ENCODE measurements at places on chromosomes 1 and 21. TPM values are rescaled to one million over a fixed set of nuclear protein-coding genes. Genes with fewer than 3 reads are reported as not detected.
A peak's percentile ranks its signal among the peaks of the same experiment; 100 is the strongest.

DNA sequence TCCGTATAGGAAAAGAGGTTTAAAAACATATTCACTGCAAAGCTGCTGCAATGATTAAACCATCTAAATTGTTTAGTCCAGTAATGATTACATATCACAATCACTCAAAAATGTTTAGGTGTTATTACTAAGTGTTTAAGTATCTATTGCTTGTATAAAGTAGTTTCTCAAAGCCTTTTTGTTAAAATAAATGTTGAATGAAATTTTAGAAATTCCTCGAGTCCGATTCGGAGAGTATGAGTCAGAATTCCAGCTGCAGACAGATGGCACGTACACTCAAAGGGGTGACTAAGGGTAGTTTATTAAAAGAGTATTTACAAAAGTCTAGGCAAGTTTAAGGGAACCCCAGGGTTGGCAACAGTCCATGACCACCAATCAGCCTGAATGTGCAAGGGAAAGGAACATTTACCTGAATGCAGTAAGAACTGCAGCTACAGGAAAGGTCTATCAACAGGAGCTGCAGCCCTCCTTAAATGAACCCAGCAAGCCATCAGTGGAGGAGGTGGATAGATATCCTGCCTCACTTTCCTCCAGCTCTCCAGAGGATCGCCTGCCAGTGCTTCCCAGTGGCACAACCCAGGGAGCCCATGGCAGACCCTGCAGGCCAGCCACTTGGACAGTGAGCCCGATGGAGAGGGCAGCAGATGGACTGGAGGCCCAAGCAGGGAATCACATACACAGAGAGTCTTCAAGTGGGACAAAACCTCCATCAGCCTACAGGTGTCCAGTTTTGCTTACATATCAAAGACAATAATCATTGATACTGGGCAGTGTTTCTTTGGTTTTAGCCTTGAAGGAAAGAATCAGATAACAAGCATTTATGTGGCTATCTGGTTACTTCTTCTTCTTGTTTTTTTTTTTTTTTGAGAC lies 92.1 kb upstream of the SLC44A3 start:
- no peak for DNase-seq

DNA sequence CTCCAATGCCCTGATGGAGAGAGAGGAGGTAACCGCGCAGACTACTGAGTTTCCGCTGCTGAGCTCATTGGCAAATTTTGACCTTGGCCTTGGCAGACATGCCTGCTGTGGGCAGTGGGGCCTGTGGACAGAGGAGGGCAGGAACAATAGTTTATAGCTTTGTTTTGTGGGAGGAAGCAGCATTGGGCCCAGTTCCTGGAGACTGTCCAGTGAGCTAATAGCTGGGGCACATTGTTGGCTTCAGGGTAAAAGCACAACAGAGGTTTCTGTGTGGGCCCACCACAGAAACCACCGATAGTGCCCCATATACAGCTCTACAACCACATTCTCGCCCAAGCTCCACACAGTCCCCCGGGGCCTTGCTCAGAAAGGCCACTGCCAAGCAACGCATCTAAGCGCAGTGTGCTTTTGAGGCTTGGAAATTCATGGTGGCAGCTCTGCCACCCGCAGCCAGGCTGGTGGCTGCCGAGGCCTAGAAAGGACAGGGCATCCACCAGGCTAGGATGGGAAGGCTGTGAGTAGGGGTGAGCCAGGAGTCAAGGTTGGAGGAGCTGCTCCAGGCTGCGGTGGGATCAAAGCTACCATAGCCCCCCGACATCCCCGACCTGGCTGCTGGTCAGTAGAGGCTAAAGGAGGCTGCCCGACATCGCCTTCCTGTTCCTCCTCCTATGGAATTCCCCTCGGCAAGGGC lies 43.2 kb downstream of the NEK2 start:
- DNase-seq, result no peak

DNA sequence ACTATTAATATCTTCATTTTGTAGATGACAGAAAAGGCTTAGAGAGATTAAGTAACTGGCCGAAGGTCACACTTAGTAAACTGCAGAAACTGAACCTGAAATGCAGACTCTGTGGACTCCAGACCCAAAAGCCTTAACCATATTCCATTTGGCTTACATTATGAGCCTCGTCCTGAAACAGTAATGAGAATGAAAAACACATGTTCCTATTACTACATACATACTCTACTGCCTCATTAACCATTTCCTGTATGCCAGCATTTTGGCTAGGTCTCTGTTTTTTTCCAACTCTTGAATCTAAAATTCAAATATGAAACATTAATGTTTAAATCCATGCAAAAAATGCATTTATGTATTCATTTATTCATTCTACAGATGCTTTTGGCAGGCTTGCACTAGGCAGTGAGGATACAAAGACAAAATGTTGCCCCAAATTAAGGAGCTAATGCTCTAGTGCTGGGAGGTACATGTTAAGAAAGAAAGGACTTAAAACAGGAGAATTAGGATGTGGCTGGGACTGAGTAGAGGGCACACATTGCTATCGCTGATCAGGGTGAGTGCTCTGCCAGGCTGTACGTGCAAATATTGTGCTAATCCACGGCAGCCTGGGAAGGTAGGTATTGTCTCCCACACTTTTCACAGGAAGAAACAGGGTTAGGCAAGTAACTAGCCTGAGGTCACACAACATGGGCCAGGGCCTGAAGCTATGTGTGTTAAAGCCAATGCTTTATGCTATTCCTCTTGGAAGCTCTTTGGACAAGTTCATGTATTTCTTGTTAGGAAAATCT lies 14.0 kb downstream of the DEGS1 start:
- no peak for DNase-seq

GRCh38 chr1:204308023-204308628 lies 51.6 kb downstream of the PLEKHA6 start:
- DNase-seq, result no peak

DNA sequence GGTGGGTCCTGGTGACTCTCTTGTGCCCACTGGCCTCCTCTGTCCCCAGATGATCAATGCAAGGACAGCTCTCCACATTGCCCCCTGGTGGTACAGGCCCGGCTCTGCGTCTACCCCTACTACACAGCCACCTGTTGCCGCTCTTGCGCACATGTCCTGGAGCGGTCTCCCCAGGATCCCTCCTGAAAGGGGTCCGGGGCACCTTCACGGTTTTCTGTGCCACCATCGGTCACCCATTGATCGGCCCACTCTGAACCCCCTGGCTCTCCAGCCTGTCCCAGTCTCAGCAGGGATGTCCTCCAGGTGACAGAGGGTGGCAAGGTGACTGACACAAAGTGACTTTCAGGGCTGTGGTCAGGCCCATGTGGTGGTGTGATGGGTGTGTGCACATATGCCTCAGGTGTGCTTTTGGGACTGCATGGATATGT lies 10.8 kb downstream of the ADAMTSL4 start:
- peak; percentile 82 for DNase-seq

GRCh38 chr1:182283746-182284544 lies 107.6 kb downstream of the GLUL start:
- no peak for DNase-seq

- DNase-seq, result no peak
Observed at GRCh38 chr1:245856944-245857531, 650.0 kb downstream of the SMYD3 start.

DNA sequence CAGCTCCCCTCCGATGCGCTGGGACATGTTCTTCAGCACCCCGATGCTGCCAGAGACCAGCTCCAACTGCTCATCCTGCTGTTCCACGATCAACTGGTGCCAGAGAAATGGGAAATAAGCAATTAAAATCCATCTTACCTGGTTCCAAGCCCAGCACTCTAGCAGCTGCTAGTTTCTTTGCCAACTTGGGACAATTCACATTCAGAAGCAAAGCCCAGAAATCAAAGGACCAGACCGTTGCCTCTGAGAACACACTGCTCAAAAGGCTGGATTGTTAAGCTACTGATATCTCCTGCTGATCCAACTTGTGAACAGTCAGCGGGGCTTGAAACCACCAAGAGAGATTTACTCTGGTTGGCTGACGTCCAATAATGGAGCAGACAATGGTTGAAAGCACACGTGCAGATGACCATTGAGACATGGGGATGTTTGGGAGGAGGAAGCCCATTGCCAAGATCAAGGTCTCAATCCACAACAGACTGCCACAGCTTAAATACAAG lies 34.4 kb downstream of the STX6 start:
- DNase-seq, result no peak

DNA sequence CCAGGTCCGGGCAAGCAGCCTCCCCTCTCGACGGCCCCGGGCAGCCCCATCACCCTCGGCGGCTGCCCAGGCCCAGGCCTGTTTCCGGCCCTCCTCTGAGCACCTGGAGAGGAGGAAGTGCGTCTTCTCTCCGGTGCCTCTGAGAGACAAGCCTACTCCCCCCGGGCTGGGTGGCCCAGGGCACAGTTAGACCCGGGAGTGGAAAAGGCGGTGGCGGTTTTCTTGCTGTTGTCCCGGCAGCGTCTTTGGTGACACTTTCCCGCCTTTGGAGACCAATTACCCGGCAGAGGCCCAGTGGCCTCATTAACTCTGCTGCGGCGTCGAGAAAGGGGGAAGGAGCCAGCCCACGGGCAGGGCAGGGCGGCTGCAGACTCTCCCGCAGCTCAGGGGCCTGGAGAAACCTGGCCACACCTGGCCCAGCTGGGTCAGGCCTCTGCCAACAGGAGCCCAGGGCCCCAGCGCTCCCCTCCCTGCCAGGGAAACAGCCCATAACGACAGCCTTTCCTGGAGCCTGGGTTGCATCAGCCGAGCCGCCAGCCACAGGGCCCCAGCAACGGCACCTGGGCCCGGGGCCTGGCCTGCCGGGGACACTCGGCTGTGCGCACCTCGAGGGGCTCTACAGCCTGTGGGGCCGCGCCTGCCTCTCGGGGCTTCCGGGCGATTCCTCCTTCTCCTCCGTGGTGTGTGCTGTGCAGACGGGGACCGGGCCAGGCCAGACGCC lies 28.4 kb upstream of the C1orf159 start:
- no peak for DNase-seq

GRCh38 chr1:147611586-147611985 lies 58.7 kb downstream of the ACP6 start:
- DNase-seq, result no peak

- no peak for DNase-seq
Observed at GRCh38 chr21:42850866-42851391, 28.4 kb downstream of the WDR4 start.

GRCh38 chr1:12811409-12811784 lies 19.8 kb downstream of the PRAMEF11 start:
- no peak for DNase-seq

DNA sequence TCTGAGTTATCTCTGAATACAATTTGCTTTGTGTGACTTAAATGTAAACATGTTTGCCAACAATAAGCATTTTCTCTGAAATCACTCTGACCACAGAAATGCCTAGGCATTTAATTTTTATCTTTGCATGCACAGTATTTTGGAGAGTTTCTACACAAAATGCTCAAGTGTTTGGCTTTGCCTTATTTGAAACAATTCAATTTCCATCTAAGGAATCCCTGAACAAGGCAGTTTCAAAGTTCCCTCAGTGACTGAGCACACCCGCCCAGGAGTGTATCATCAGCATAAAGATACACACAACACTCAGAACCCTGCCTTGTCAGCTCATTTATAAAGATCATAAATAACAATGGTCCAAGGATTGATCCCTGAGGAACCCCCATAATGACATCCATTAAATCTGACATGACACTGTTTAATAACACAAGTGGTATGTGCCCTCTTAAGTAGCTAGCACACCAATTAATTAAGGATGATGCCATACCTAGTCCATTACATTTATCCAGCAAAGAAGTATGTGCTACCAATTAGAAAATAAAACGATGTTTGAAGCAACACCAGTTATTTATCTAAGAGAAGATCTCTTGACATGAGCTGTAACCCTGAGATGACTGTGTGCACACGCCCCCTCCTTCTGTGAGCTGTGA lies 585.8 kb downstream of the ADGRL2 start:
- no peak for DNase-seq

DNA sequence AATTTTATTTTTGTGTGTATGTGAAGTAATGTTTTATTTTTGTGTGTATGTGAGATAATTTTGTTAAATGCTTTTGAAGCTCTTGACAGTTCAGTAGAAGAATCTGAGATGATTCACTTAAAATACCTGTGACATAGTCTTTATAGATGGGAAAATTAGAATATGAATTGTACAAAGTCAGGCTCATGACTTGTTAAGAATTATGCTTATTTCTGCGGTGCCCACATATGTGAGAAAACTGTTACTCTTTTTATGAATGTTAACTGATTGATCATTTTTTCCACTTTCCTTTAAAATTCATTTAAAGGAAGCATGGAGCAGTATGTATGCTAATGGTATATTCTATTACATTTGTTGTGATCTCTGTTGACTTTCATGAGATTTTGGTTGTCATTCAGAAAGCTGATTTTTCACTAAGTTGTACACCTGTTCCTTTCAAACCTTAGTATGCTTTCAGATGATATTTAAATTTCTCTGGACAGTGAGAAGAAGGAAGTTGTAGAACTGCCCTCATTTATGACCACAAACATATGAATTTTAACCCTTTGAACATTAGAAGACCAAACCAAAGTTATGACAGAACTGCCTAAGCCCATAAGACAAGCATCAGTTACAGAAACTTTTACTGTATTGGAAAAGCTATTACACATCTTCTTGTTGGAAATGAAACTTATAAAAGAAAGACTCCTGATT lies 110.1 kb downstream of the POU2F1 start:
- no peak for DNase-seq

- no peak for DNase-seq
Observed at GRCh38 chr1:119587341-119587740, 60.7 kb downstream of the ZNF697 start.

- no peak for DNase-seq
Observed at GRCh38 chr1:232192781-232193450, 437.0 kb downstream of the SIPA1L2 start.

DNA sequence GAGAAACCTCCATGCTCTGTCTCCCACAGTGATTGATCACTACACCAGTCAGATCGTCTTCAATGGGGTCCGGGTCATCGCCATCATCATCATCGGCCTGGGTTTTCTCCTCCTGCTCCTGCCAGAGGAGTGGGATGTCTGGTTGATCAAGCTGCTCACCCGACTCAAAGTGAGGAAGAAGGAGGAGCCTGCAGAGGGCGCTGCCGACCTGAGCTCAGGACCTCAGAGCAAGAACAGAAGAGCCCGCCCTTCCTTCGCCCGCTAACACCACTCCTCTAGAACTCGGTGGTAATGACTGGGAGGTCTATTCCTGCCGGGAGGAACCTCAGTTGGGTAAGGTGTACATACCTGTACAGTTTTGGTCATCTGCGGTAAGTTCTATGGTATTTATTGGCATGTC lies 50.3 kb upstream of the COA6 start:
- no peak for DNase-seq

- no peak for DNase-seq
Observed at GRCh38 chr1:230312676-230313075, 113.5 kb downstream of the PGBD5 start.

GRCh38 chr1:58156124-58156468 lies 390.4 kb downstream of the OMA1 start:
- DNase-seq, result no peak

Gene PAQR6
- total RNA-seq, result 8.4 TPM

Gene ANGPTL3
- total RNA-seq, result not detected

Gene MAP1LC3C
- total RNA-seq, result 6.2 TPM

Gene ASTN1
- not detected for total RNA-seq

Gene B4GALT2
- 50.5 TPM for total RNA-seq

Gene MX2
- total RNA-seq, result 1.9 TPM

Gene S100A16
- 330 TPM for total RNA-seq

Gene UBE2U
- not detected for total RNA-seq
